ENCODE measurements at places on chromosomes 1 and 21.

GRCh38 chr21:45441431-45442255 is 36.7 kb downstream of the COL18A1 start:
- DNase-seq = no peak

GRCh38 chr1:79811173-79811572 is 804.6 kb upstream of the ADGRL4 start:
- DNase-seq = no peak

GRCh38 chr1:66412704-66413103 is 121.2 kb upstream of the SGIP1 start:
- no peak for DNase-seq

DNA sequence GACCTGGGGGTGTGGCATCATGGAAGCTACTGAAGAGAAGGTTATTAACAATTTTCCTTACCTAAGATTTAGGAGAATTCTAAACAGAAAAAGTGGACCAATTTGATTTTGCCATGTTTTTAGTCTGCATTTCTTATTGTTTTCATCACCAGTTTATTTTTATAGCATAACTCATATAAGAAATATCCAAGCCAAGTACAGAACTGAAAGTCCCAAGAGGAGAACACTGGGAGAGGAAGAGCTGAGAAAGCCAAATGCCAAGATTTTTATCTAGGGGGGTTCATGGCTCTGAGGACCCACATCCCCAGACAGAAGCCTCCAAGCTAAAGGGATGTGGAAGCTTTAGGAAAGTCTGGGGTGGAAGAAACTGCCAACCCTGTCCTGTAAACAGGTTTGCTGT is 109.4 kb upstream of the DUSP10 start:
- no peak for DNase-seq

- DNase-seq = no peak
These were observed 81.9 kb downstream of the EPHB2 start for GRCh38 chr1:22792396-22793160.

DNA sequence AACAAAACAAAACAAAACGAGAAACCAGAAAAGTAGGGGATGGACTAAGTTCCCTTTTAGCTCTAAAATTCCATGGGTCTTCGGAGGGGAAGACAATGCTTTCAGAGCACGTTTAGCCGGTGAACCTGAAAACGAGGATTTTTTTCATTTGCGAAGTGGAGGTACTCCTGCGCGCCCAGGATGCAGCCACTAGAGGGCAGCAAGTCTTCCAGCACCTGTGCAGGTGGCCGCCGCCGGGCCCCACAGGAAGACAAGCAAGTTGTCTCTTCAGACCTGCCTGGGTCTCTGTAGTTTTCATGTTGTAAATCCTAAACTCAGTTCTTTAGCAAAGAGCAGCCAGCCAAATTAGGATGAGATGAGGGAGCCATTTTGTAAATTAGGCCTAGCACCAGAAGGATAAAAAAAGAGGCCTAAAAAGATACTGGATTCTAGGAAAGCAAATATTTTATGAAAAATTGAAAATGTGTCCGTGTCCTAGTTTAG is 17.7 kb upstream of the SNX27 start:
- peak; percentile 85 for DNase-seq

All from NCI-H146 (cell line).